NCI-H1105 (cell line): ENCODE measurements at places on chromosomes 16 and 17.
A peak's percentile ranks its signal among the peaks of the same experiment; 100 is the strongest.

DNA sequence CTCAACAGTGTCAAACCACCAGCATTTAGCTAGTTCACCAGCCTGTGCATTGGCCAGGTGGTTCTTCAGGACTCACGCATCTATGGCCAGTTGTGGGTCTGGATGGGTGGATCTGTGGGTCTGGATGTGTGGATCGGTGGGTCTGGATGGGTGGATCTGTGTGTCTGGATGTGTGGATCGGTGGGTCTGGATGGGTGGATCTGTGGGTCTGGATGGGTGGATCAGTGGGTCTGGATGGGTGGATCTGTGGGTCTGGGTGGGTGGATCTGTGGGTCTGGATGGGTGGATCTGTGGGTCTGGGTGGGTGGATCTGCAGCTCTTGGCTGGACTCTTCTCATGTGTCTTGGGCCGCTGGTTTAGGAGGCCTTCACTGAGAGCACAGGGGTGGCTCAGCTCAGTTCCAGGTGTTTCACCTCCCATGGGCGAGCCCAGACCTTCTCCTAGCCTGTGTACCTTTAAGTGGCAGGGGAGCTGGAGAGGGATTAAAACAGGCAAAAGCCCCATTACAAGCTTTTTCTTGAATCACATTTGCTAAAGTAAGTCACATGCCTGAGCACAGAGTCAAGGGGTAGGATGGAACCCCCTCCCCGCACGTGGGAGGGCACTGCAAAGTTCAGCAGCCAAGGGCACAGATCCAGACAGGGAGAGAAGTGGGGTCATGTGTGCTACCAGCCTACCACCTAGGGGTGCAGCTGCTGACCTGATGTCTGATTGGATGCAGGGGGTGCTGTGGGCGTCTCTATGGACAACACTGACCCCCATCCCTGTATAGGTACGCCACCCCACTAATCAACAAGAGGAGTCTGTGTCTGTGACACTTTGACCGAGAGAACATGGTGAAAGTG, 3.4 kb upstream of the NUBP1 start:
- no peak for DNase-seq

GRCh38 chr17:73467651-73468050, 155.8 kb upstream of the CDC42EP4 start:
- no peak for DNase-seq

GRCh38 chr16:85619101-85619891, 6.2 kb downstream of the GSE1 start:
- DNase-seq = no peak

- no peak for DNase-seq
Measured at GRCh38 chr16:85428168-85428898, 184.8 kb upstream of the GSE1 start.

DNA sequence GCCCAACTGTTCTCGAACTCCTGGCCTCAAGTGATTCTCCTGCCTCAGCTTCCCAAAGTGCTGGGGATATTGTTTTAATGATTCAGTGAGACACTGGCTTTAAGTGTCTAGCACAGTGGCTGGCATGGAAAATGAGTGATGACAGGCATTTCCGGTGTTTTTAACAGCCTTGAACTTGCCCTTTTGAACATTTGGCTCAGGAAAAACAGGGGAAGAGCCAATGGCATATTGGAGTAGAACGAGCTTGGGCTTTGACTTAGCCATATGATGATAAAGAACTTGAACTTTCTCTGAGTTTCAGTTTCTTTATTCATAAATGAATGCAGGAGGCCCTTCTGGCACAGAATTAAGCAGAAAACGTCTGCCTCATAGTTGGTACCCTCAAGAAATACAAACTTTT, 145.0 kb upstream of the HS3ST4 start:
- DNase-seq = no peak

GRCh38 chr16:73170612-73171038, 122.7 kb upstream of the ZFHX3 start:
- DNase-seq = no peak

DNA sequence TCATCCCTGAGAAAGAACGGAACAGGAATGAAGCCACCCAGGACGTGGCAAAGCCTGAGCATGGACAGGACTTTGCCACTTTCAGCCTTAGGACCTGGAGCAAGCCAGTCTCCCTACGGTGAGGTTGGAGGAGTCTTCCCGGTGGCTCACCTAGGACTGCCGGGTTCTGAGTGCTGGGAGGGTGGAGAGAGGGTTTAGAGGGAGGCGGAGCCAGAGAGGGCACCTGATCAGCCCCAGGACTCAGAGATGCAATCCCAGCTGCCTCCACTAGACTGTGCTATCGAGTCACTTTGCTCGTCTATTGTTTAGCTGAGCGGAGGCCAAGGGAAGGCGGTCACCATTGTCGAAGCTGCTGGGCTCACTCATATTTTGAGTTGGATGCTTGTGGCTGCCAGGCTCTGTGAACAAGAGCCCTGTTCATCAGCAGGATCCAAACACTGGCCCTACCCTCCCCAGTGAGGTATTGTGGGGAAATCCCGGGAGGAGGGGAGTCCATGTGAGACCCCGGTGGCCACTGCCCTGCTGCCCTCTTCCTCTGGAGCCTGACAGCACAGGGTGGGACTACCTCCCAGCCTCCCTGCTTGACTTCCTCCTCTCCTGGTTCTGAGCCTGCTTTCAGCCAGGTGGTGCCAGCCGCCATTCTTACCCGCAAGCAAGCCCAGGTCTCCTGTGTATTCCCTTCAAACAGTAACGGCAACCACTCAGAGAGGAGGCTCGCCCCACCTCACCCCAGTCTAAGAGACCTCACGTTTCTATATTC, 7.0 kb downstream of the KRT14 start:
- DNase-seq = peak; percentile 15

DNA sequence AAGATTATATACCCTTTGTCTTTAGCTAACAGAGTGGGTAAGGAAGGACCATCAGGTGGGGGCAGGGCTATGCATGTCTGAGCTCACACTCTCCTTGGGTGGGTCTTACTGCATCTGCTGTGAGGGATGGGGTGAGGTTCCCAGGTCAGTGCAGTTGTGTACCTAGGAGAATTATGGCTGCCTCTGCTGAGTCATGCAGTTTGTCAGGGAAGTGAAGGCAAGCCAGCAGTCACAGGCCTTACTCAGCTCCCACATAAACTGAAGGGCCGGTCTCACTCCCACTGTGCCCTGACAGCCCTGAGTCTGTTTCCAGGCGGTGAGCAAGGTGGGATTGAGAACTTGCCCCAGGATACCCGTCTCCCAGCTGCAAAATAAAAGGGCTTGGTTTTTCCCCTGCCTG, 328.6 kb downstream of the MAP2K6 start:
- DNase-seq = no peak

DNA sequence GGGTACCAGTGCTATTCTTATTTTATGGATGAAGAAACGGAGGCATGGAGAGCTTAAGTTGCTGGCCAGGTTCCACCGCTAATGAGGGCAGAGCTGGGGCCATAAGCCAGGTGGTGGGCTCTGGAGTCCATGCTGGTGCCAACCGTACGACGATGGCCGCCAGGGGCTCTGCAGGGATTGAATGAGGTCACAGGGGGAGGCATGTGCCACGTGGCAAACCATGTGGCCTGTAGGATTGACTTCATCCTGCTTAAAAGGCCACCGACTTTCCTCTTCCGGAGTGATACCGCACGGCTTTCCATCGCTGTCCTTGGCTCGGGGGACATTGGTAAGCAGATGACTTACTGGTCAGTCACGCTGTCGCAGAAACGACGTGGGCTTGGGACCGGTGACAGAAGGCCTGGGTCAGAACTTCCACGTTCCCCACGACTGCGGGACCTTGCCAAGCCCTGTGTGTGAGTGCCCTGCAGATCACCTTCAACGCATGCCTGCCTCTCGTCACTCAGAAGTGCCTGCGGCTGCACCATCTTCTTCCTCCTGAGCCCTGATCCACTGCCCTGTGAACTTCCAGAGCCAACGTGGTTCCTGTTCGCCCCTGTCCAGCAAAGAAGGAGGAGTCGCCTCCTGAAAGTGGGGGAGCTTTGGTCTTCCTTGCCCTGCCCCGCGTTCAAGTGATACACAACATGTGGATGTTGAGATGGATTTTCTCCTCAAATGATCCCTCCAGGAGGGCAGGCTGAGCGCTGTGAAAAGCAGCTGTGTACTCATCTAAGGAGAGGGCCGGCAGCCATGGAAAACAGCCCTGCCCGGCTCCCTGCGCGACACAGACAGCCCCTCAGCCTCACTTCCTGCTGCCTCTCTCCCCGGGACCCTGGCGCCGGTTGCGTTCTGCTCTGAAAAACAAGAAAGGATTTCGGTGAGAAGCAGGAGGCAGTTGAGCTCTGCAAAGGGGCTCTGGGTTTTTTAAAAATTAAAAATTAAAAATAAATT, 176.7 kb downstream of the C16orf95 start:
- DNase-seq = no peak

DNA sequence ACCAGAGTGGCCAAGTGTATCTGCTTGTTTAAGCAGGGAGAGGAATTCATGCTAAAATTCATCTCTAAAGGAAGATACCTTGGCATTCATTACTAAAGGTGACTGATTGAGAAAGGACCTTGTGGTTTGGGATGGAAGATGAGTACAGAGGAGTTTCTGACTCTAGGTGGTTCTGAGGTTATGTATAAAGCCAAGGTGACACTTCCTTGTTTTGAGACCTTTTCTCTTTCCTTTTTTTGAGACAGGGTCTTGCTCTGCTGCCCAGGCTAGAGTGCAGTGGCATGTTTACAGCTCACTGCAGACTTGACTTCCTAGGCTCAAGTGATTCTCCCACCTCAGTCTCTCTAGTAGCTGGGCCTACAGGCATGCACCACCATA, 9.1 kb downstream of the ABHD15 start:
- no peak for DNase-seq

DNA sequence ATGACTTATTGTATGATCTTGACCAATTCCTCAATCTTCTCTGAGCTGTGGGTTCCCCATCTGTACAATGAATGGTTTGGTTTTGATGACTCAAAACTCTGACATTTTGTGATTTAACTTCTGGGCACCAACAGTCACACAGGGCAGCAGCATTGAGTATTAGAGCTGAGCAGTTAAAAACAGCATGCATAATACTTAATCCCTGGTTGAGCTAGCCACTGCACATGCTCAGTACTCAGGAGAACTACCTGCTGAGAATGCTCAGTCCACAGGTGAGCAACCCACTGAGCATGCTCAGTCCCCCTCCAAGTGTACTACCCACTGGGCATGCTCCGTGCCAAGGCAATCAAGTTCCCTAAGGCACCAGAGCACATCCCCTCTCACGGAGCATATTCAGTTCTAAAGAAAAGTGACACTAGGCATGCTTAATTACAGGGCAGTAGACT, 68.7 kb downstream of the AIPL1 start:
- no peak for DNase-seq

GRCh38 chr16:79563921-79564320, 36.6 kb downstream of the MAF start:
- DNase-seq = no peak

DNA sequence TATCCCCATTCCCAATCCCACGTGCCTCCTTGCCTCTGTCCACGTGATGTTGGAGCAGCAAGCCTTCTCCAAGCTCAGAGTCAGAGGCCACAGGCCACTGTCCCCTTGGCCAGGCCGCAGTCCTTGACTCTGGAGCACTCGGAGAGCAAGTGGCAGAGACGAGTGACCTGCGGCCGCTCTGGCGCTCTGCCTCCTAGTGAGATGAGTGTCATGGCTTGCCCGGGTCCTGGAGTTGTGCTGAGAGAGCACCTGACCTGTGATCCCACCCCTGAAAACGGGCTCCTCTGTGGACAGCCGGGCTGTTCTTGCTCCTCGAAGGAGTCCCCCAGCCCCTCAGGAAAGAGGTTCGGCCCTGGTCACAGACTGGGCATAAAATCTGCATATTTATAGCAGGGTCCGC, 10.0 kb upstream of the FASN start:
- no peak for DNase-seq

DNA sequence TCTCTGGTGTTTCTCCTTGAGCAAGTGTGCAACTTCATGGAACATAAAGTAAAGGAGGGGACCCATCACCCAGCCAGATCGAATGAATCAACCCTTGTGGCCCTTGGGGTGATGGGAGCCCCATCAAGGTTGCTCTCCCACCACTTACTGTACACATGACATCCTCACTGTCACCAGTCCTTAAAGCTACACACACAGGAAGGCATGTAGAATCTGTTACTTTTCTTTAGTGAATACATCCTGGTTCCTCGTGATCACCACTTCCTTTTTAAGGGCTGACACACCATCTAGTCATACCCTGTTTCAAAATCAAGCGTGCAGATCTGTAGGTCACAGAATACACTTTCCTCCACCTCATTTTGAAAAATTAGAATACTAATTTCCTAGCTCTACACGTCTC, 22.6 kb upstream of the MPHOSPH6 start:
- no peak for DNase-seq
